ENCODE measurements at places on chromosomes 13 and 19.

GRCh38 chr13:62524498-62524897 is 1108.8 kb upstream of the PCDH20 start:
- DNase-seq = no peak

- DNase-seq = no peak
Measured at GRCh38 chr13:44035400-44035799, 155.7 kb downstream of the LACC1 start.

DNA sequence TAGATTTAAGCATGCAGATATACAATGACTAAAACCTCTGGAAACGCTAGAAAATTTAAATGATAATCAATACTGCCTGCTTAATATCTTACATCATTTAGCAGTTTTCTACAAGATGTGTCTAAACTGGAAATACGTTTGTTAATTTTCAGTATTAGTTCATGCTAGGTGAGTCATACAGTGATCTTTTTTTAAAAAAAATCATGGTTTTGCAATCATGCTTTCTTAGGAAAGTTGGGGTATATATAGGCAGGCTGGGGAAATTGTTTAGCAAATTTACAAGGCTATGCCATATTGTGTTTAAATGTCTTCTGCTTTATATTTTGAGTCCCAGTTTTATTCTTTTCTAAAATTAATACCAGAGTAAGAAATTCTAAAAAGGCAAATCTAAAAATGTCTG is 245.4 kb upstream of the SPRY2 start:
- DNase-seq = no peak

DNA sequence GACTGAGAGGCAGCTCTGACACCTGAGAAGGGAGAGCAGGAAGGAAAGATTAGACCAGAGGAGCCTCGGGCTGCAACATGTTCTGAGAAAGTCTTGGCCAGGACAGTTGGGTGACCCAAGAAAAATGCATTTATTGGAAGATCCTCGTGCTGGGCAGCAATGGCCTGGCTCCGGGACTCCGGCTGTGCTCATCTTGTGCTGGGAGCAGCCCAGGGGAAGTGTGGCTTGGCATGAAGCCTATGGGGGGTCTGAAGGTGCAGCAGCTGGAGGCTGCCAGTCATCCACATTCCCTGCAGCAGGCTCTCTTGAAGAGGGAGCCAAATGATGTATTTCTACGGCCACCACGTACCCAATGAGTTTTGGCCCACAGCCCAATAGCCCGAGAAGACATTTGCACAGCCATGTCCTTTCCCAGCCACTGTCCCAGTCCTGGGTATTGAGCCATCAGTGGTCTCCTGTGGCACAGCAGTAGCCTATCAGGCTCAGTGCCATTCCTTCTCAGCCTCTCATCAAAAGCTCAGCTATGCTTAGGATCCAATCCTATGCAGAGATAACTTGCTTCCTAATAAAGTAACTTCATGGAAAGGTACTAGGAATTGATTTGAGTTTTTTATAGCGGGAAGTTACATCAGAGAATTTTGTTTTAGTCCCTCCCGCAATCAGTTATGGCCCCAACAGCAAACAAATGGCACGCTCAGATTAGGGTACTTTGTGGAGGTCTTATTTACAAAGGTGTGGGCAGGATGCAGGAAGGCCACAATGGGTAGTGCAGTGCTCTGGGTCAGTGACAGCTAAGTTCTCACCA is 76.0 kb upstream of the MEDAG start:
- DNase-seq = no peak

DNA sequence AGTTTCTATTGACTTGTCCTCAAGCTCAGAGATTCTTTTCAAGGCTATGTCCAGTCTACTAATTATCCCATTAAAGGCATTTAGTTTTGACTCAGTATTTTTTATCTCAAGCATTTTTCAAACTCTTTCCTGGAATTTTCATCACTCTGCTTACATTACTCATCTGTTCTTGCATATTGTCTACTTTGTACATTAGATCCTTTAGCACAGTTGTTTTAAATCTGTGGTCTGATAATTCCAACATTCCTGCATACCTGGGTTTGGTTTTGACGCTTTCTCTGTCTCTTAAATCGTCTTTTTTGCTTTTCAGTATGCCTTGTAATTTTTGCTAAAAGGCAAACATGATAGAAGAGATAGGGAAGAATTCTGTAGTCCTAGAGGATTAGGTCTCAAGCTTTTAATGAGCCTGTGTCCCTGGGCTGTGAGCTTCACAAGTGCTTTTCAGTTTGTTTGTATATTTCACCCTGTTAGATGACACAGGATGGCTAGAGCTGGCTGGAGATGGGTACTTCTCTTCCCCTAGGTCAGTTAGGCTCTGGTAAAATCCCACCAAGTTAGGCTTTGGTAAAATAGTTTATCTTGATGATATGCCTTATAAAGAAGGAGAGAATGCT is 46.1 kb upstream of the GPC6 start:
- peak; percentile 34 for DNase-seq

GRCh38 chr19:21483589-21484170 is 21.7 kb upstream of the ZNF429 start:
- no peak for DNase-seq

DNA sequence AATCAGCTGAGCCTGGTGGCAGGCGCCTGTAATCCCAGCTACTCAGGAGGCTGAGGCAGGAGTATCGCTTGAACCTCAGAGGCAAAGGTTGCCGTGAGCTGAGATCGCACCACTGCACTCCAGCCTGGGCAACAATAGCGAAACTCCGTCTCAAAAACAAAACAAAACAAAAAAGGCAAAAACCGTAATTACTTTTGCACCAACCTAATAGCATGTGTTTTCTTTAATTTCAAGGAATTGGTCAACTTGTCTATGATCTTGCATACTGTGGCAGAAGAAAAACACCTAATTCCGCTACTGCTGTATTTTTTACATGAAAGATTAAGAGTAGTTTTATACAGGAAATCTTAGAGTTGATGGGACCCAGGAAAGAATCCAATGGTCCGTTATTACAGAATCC is 241.2 kb downstream of the COL4A1 start:
- DNase-seq = no peak

- no peak for DNase-seq
Measured at GRCh38 chr13:78317030-78317429, 286.3 kb downstream of the POU4F1 start.

- no peak for DNase-seq
Measured at GRCh38 chr19:56837492-56838023, 3.0 kb downstream of the PEG3 start.

DNA sequence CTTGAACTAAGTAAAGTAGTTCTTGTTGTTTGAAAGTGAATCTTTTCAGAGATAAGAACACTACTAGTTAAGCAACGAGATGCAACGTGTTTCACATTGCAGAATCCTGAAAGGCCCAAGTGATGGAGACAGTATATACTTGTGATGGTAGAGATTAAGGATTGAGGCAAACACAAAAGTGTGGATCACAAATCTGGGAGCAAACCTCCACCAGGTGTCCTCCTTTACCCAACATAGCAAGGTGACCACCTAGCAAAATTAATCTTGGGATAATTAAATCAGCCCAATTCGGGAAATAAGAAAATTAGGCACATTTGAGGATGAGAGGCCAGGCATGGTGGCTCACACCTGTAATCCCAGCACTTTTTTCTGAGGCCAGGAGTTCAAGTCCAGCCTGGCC is 563.9 kb downstream of the DACH1 start:
- DNase-seq = no peak

DNA sequence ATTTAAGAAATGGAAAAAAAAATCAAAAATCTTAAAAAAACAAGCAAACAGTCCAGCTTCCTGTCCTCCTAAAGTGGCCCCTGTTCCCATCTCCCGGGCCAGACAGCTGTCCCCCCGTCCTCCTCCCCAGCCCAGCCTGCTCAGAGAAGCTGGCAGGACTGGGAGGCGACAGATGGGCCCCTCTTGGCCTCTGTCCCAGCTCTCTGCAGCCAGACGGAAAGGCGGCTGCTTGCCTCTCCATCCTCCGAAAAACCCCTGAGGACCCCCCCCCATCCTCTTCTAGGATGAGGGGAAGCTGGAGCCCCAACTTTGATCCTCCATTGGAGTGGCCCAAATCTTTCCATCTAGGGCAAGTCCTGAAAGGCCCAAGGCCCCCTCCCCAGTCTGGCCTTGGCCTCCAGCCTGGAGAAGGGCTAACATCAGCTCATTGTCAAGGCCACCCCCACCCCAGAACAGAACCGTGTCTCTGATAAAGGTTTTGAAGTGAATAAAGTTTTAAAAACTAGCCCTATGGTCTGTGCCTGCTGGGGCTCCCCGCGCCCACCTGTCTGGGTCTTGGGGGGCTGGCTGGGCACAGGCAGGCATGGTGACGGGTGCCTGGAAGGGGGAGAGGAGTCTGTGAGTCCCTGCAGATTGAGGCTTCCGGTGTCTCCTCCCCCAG is 3.8 kb downstream of the GADD45GIP1 start:
- DNase-seq = no peak

DNA sequence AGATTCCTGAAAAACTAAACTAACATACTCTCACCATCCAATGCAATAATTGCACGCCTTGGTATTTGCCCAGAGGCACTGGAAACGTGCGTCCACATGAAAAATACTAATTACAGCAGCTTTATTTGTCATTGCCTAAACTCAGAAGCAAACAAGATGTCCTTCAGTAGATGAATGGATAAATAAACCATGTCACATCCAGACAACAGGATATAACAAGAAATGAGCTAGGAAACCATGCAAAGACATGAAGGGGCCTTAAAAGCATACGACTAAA is 25.0 kb downstream of the ELL start:
- peak; percentile 63 for DNase-seq

- peak; percentile 37 for DNase-seq
Measured at GRCh38 chr13:21124852-21125251, 51.5 kb downstream of the SKA3 start.

- no peak for DNase-seq
Measured at GRCh38 chr13:19185086-19185864, 3.7 kb upstream of the TUBA3C start.

GRCh38 chr19:28345811-28346210 is 867.1 kb downstream of the UQCRFS1 start:
- no peak for DNase-seq

DNA sequence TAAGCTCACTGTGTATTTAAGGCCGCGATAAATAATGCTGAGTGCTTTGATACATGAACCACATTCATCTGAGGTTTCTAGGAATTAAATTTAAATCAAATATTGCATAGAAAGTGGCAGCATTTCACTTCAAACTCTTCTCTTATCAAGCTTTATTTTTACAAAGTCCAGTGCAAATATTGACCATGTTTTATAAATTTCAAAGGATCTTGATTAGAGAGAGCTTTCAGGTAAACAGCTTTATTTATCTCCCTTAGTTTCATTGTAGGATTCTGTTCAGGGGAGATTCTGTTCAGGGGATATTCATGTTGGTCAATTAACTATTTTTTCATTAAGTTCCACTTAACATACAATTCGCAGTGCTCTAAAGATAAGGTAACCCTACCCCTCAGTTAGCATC is 249.7 kb upstream of the IRS2 start:
- DNase-seq = no peak

DNA sequence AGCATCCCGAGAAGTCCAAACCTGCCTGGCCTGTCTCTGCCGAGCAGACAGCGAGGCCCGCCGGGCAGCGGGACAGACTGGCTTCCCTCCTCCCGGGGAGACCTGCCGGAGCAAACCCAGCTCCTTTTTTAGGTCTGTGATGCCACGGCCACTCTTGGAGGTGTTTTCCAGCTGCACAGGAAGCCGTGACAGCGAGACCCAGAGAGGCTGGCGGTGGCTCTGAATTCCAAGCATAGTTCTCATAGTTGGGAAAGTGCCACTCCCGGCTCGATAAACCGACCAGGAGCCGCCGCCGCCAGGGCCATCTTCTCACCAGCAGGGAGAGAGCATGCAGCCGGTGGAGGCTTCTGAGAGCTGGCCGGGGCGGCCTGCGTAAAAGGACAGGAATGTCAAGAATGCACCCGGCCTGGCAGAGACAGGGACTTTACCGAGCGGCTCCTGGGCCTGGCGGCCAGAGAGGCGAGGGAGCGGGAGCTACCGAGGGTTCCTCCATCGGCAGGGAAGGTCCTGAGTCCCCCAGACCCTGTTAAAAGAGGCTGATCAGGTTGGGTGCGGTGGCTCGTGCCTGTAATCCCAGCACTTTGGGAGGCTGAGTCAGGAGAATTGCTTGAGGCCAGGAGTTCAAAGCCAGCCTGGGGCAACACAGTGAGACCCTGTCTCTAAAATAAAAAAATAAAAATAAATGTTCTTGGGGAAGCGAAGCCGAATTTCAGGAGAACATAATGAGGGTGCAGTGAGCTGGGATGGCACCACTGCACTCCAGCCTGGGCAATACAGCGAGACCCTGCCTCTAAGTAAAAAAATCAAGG is 64.9 kb downstream of the GADD45B start:
- peak; percentile 96 for DNase-seq

- DNase-seq = no peak
Measured at GRCh38 chr19:43316591-43317319, 36.7 kb upstream of the CD177 start.

GRCh38 chr13:68940049-68940448 is 1167.6 kb upstream of the ATXN8OS start:
- no peak for DNase-seq

GRCh38 chr13:25372284-25373081 is 709 bp downstream of the ATP8A2 start:
- peak; percentile 5 for DNase-seq

DNA sequence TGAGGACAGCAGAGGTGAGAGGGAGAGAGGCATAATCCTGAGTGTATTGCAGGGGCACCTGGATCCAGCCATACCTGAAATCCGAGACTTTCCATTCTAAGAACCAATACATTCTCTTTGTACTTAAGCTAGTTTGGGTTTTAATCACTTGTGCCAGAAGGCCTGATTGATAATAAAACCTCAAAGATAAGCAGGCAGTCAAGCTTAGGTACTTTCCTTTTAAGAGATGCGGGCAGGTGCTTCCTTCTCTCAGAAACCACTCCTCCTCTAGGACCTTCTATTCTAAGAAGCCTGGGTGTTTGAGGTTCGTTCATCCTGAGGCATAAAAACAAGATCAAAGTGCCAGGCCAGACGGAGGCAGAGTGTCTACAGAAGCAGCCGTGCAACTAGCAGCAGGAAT is 22.2 kb downstream of the FAM187B start:
- no peak for DNase-seq

- DNase-seq = no peak
Measured at GRCh38 chr13:41582027-41582463, 124.7 kb downstream of the RGCC start.

DNA sequence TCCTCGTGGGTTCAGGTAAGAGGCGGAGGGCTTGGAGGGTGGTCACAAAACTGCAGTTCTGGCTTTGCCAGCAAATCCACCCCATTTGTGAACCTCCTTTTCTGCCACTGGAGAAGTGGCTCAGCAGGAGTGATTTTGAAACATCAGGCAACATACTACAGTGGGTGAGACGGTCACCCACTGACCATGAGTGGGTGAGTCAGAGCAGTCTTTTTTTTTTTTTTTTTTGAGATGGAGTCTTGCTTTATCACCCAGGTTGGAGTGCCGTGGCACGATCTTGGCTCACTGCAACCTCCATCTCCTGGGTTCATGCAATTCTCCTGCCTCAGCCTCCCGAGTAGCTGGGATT is 3.0 kb downstream of the TOMM40 start:
- no peak for DNase-seq

Measured in foreskin keratinocyte (primary cell).